ENCODE measurements at places on chromosomes 16 and 17. TPM values are rescaled to one million over a fixed set of nuclear protein-coding genes. Genes with fewer than 3 reads are reported as not detected.

IGSF6 gene
- 12.2 TPM for total RNA-seq

DNA sequence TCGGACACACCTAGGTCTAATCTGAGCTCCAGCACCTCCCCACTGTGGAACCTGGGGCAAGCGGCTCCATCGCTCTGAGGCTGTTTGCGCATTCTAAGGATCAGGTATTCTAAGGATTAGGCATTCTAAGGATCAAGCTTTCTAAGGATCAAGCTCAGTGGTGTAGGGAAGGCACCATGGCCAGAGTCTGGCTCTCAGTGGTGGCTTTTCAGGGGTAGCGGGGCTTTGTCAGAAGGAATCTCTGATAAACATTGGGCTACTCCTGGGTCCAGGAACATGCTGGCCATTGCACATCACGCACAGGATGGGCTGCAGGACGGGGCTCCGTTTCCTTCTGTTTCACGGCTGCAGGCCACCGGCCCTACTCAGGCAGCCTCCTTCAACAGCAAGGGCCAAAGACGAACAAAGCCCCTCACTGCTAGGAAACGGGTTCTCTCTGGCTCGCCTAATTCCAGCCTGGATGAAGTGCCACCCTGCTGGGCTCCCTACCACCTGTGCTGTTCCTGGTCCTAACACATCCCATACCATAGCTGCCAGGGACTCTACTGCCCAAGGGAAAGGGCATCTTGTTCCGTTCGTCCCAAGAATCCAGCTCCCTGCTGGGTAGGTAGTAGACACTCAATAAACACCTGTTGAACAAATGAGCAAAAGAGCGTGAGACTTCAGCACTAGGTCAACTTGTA is 5.5 kb downstream of the C1QTNF1 start:
- DNase-seq, result no peak

HCRT gene
- not detected for total RNA-seq

- DNase-seq, result peak; percentile 14
These were observed 8.4 kb downstream of the FBXO47 start for GRCh38 chr17:38958756-38959155.

DNA sequence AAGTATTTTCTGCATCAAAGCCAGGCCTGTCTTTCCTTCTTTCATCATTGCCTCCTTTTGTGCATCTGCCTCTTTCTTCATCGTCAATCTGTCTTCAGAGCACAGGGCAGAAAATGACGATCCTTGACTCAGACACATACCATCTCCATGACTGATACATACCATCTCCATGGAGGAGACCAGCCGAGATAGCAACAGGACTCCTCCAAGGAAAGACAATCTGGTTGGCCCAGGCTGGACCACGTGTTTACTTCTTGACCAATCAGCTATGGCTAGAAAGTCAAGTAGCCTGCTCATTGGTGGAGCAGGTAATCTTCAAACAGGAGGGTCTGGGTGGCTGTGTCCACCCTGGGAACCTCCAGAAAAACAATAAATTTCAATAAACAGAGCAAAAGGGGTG is 164.6 kb downstream of the CPPED1 start:
- no peak for DNase-seq

TEX2 gene
- 42.8 TPM for total RNA-seq

DNA sequence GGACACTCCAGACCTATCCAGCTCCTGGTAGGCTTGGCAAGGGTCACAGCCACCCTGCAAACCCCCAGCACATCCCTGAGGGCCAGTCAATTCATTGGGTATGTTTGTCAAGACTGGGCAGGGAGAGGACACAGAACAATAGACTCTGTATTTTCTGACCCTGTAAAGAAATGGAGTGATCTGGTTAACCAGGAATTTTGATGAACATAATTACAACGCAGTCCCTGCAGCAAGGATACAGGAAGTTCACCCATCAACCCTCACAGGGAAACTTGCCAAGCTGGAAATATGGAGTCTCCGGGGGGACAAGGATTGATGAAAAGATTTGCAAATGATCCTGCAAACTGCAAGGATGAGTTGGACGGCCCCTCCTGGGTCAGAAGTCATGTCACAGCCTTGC is 126.1 kb upstream of the RCVRN start:
- DNase-seq, result peak; percentile 49

GRCh38 chr16:85412911-85413520 is 200.1 kb upstream of the GSE1 start:
- DNase-seq, result no peak

GRCh38 chr17:49576917-49577649 is 1.4 kb downstream of the NXPH3 start:
- DNase-seq, result no peak

SLC25A11 gene
- total RNA-seq, result 34.8 TPM

All from lung (tissue), 17 donors.